Left cardiac atrium (tissue), 4 donors: ENCODE measurements at places on chromosomes 6 and 20.

DNA sequence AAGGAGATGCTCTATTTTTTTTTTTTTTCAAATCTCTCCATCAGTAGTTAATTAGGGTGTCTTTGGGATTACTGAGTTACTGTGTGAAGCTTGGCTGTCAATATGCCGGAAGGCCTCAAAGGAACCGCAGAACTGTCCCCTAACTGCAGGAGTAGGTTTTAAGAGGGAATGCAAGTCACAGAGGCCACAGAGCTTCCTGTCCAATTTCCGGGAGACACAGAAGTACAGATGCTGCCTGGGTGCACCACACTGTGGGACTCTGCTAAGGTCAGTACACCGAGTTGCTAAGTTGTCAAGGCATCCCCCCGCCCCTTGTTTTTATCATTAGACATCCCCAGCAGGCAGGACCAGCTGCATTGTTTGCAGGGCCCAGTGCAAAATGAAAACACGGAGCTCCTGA is 120.2 kb upstream of the RAB32 start:
- DNase-seq, result no peak

- no peak for DNase-seq
These were observed 26.3 kb downstream of the RALGAPB start for GRCh38 chr20:38498909-38499308.

- DNase-seq, result no peak
These were observed 817.1 kb downstream of the KIF16B start for GRCh38 chr20:15756002-15756753.

DNA sequence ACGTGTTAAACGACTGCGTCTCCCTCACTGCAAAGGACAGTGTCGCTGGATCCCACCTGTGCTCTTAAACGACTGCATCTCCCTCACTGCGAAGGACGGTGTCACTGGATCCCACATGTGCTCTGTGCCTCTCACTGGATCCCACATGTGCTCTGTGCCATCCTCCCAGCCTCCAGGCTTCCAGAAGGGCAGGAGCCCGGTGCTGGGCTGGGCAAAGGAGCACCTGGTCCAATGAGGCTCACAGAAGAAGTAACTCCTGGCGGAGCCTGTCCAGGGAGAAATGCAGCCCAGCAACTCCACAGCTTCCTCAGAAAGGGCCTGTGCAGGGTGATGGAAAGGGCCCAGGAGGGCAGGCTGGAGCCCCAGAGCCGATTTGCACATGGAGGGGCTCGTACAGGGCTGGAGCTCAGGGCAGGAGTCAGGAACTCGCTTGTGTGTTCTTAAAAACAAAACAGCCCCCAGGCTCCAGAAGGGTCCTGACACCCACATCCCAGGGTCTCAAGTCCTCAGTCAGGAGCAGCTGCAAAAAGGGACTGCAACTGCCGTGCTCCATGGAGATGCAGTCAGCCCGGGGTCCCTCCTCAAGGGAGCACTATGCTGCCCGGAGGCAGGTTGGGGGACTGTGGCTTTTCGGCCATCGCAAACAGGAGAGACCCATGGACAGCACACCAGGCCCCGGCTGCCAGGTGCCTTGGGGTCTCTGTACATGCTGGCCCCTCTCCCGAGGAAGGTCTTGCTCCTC is 52.7 kb downstream of the DLL1 start:
- no peak for DNase-seq

- DNase-seq, result no peak
These were observed 119.2 kb upstream of the SASH1 start for GRCh38 chr6:148223424-148223842.

- DNase-seq, result peak; percentile 92
These were observed at the start of gene ULBP1 for GRCh38 chr6:149963462-149964307. ULBP1 (plus strand) TSS chr6:149963943; CDS start chr6:149964050, 107 bp downstream.

GRCh38 chr6:33313105-33313708 is 671 bp downstream of the TAPBP start:
- DNase-seq, result peak; percentile 66

GRCh38 chr20:53611449-53611894 is 17.8 kb upstream of the ZNF217 start:
- peak; percentile 36 for DNase-seq

DNA sequence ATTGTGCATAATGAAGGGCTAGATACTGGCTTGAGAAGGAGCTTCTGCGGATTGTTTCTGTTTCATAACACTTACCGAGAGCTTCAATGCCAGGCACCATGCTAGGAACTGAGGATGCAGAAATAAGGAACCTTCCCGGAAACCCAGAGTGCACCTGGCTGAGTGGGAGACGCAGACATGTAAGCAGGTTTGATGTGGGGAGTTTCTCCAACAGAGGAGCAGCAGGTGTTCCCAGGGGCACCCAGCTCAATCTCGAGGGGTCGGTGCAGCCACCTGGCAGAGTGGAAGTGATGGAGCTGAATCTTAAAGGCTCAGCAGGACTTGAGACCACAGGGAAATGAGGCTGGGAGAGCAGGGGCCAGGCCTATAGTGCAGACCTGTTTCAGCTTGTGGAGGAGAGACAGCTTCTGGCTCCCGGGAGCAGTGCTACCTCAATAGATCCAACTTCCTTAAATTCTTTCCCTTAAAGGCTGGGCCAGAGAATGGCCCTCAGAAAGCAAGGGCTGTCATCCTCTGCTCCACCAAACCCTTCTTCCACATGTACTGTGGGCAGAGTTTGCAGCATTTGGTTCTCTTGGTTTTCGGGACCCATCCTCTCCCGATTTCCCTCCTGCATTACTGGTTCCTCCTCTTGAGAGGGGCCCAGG is 27.8 kb upstream of the SRC start:
- DNase-seq, result no peak

DNA sequence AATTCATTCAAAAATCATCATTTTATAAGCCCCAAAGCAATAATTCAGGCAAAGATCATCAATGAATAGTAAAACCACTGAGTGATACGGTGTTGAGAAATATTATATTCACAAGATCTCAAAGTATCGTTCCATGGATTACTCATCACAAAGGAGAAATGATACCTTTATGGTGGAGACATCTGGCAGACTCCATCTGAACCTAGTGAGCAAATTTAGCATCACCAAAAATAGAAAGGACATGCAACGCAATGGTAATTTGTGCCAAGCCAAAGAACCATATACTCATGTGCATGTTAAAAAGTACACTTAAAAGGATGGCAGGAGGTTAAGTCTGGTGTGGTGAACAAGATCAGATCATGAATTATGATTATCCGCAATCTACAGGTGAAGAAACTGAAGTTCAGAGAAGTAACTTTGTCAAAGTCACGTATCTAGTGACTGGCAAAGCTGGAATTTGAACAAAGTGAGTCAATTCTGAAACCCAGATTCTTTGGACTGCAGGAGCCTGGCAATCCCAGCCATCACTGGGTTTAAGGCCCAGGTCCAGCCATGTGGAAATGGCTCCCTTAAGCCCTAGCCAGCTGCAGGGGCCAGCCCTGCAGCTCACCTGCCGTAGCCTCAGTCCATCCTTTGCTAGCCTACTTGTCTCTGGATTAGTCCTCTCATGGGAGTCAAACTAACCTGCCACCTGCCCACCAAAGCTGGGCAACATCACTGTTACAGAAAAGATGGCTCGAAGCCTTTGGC is 68.3 kb downstream of the PDE10A start:
- no peak for DNase-seq

DNA sequence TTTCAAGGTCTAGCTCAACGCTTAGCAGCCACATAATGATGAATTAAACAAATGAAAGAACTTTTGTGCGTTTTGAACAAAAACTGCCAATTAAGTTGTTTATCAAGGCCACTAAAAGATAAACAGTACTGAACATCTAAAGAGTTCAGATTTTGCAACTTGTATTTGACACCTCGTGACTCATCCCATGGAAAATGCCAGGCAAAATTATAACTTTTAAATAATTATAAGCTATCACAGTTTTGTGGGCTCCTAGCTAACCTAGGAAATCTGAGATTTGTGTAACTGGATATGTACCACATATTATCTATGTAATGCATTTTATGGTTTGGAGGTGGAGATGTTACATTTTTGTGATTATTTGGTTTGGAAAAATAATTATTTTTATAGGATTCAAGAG is 9.6 kb upstream of the BAG2 start:
- no peak for DNase-seq

DNA sequence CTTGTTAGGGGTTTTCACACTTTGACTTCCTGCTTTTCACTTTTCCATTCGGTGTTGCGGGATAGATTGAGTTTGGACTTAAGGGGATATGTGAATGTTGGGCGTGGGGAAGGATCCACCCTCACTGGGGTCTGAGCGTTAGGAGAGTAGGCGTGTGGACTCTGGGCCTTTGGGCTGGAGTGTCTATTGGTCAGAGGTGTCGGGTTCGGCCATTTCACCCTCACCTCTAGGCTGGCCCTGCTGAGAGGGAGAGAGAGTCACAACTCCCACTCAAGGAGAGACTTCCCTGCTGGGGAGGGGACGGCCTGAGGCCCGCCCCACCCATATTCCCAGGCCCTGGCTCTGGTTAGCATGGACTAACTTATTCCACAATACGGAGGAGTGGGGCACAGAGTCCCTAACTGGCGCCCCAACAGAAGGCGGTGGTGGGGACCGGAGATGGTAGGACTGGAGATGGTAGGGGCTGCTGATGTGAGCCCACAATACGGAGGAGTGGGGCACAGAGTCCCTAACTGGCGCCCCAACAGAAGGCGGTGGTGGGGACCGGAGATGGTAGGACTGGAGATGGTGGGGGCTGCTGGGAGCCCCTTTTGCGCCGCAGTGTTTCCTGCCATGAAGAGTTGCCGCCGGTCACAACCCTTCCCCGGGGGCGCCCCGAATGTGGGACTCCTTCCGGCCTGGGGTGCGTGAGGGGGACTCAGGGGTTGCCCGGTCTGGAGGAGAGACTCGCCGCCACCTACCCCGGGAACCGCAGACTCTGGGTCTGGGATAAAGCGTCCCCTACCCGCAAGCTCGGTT is 1.4 kb upstream of the PTPRA start:
- no peak for DNase-seq

DNA sequence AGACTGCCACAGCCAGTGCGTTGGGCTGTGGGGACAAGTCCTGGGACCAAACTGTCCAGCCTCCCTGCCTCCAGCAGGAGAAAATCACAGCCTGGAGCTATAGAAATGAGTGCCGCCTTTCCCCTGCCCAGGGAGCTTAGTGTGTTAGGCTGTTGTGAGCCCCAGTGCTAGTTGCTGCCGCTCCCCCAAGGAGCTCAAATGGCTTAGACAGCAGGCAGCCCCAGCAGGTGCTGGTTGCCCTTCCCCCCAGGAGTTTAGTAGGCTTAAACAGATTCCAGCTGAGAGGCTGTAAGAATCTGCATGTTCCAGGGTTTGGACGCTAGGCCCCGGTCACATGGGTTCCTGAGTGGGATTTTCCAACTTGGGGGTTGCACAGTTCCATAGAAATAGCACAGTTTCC is 27.2 kb upstream of the HMGN3 start:
- DNase-seq, result no peak

DNA sequence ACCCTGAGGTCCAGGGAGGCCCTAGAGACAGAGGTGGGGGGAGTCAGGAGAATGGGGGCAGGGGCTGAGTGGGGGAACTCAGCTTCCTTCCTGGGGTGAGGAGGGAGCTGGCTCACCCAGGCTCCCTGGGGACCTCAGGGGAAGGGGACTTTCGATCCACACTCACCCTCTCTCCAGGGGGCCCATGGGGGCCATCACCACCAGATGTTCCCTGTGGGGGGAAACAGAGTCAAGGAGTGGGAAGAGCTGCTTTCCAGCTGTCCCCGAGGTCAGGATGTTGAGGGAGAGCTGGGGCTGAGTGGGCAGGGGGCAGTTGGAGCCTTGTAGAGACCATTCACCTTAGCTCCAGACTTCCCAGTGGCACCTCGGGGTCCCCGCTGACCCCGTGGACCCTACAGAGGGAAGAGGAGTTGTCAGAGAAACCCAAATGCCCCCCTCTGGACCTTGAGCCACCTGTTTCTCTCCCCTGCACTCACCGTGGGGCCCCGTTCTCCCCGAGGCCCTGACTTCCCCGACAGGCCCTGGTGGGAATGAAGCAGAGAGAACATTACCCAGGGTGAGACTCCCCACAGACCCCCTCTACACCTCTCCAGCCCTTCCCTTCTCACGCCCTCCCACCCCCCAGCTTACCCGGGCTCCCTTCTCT is 18.6 kb downstream of the COL11A2 start:
- DNase-seq, result no peak

- DNase-seq, result no peak
These were observed 490.8 kb downstream of the EPM2A start for GRCh38 chr6:145244349-145245100.

GRCh38 chr20:58020656-58021454 is 207.6 kb downstream of the ANKRD60 start:
- no peak for DNase-seq

DNA sequence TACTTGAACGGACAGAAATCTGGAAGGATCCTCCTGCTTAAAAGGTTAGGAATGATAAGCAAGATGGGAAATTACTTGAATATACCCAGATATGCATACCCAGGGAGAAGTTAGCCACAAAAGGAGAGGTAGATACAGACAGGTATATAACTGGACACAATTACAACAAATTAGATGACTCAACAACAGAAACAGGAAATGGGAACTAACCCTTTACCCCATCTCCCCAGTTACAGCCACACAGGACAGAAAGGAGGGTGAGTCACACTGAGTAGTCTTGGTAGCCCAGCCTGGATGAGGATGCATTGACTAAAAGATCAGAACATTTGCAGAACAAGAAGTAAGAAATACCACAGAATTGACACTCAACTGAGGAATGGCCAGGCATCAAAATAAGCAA is 61.2 kb downstream of the C6orf52 start:
- no peak for DNase-seq

DNA sequence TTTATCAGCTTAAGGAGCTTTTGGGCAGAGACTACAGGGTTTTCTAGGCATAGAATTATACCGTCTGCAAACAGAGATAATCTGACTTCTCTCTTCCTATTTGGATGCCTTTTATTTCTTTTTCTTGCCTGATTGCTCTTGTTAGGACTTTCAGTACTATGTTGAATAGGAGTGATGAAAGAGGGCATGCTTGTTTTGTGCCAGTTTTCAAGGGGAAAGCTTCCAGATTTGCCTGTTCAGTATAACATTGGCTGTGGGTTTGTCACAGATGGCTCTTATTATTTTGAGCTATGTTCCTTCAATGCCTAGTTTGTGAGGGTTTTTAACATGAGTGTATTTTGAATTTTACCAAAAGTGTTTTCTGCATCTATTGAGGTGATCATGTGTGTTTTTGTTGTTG is 192.8 kb upstream of the PHACTR1 start:
- no peak for DNase-seq

GRCh38 chr6:74596588-74596987 is 609.3 kb downstream of the COL12A1 start:
- DNase-seq, result no peak

DNA sequence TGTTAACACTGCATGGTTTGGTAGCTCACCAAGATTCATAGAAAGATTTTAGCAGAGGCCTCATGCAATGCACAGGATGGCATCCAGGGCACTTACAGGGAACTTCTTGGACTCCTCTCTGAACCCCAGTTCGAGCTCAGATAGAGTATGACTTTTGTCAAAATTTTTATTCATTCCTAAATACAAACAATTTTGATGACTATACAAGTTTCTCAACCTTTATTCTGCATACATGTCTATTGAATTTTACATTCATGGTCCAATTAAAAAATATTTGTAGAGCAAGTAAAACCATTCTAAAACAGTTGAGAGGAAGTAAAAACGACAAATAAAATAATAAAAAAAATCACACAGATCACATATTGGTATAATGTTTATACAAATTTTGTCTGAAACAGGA is 219.0 kb upstream of the MAN1A1 start:
- DNase-seq, result no peak
